ENCODE measurements at places on chromosomes 4 and X.

DNA sequence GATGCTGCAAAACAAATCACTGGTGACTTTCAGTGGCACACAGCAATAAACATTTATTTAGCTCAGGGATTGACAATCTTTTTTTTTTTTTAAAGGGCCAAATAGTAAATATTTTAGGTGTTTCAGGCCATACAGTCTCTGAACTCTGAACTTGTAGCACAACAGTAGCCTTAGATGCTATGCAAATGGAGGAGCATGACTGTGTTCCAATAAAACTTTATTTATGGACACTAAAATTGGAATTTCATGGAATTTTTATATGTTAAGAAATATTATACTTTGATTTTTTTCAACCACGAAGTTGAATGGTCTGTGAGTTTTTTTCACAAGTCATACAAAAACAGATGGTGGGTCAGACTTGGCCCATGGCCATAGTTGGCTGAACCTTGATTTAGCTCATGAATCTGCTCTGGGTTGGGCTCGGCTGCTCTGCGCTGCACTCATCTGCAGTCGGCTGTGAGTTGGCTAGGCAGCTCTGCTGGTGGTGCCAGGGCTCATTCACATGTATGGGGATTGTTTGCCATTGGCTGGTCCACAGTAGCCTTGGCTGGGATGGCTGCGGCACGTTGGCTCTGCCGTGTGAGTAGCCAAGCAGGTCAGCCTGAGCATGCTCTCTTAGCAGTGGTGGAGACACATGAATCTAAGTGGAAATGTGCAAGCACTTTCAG is 231.7 kb upstream of the PGRMC2 start:
- no peak for DNase-seq

DNA sequence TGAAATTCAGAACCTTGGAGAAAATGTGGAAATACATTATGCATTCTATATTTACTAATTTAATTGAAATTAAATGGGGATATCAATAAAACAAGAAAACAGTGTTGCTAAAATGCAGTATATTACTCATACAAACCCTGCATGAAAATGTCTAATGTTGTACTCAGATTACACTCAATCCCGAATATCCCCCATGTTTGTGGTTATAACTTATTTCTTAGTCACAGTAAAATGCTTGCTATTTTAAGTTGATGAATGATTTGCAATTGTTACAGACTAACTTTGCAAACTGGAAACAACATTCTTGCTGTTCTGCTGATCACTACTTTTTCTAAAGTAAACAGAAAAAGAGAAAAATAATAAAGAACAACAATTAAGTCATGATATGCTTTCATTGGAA is 33.1 kb upstream of the ANXA10 start:
- DNase-seq, result no peak

DNA sequence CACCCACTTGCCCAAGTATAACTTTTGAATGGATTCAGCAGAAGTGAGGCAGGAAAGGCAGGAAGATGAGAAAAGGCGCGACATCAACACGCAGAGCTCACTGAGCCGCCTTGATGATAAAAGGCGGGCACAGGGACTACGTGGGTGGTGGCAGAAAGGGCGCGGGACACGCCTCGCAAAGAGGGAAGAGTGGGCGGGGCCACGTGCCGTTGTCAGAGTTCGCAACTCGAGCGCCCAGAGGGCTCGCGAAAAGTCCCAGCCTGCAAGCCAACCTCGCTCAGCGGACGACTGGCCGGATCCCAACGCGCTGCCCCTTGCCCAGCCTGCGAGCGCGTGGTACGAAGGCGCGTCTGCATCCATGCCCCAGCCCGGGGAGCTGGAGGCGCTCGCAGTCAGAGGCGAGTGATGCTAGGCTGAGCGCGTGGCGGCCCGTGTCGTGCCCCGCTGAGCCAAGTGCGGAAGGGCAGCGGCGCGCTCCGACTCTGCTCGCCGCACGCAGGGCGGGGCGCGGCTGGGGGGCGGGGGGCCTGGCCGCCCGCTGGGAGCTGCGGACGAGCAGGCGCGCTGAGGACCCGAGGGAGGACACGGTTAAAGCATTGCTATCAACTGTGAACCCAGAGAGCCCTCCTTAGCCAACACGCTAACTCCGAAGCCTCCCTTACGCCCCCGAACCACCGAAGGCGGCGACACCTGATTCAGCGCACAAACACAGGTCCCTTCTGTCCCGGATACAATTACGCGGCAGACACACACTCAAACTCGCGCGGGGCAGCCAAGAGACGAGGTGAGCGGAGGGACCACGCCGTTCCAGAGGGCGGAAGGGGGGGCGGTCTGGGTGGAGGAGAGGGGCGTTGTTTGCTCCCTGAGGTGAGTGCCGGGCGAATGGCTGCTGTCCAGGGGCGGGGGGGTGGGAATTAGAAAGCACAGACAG is at the start of gene UGT8:
UGT8 (plus strand) TSS at position 617 of the 931 bp plus-strand sequence. CDS start 24,074 bp downstream, outside the sequence.
- peak; percentile 60 for DNase-seq

GRCh38 chrX:16119353-16120220 is 3.8 kb upstream of the GRPR start:
- DNase-seq, result no peak

- no peak for DNase-seq
These were observed 129.1 kb upstream of the SMAD1 start for GRCh38 chr4:145352438-145353145.

GRCh38 chrX:150903110-150903508 is 4.6 kb upstream of the CD99L2 start:
- DNase-seq, result no peak

GRCh38 chr4:95591278-95591677 is 42.5 kb upstream of the UNC5C start:
- no peak for DNase-seq

DNA sequence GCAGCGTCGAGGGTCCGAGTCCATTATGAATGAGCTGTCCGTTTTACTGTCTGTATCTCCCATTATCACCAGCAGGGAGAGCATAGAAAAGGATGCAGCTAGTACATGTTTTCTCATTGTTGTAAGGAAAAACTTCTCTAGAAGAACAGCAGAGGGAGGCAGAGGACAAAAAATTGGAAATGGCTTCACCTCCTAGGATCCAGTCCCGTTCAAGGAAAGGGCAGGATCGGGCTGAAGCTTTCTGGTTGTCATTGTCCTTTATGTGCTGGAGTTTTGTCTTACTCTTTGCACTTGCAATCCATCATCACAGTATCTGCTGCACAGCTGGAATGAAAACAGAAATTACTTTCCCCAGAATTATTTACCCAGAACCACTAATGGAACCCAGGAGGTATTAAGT is 14.7 kb downstream of the NDP start:
- DNase-seq, result peak; percentile 92

DNA sequence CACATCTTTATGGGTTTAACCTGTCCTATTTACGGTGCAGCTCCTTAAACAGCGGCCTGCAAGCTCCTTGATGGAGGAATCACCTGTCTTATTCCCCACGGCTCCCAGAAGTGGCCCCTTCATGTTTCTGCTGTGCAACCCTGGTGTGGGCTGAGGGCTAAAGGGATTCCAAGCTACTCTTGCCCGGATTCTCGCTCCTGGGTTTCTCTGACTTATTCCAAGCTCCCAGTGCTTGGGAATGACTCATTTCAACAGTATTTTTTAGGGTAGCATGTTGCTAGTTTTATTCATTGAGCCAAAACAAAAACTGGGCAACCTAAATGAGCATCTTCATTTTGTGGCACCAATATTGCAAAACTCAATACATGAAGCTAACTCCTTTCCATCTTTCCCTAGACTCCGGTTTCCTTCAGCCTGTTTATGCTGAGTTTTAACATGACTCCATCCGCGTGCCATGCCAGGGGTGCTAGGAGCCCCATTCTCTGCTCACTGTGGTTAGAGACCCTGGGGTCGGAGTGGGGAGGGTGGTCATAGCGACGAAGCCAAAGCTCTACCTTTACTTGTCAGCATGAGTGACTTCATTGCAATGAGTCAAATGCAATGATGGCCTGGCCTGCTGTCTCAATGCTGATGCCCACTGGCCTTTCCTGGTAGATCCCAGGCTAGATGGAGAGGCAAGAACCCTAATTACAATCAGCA is 349.7 kb downstream of the NR3C2 start:
- DNase-seq, result no peak

DNA sequence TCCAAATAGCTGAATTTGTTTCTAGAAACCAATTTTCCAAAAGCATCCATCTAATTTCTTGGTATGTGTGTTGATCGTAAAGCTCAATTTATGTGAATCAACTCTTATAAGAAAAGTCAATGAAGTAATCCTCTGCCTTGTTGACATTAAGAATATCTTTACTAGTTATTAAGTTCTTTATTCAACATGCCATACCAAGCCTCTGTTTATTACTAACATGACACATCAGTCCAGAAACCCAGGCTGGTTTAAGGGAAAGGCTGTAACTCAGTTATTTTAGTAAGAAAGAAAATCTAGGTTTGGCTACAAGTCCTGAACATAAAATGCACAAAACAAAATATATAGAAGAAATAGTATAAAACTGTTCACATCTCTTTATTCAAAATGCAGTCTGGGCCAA is 48.0 kb downstream of the KLHL34 start:
- DNase-seq, result no peak

GRCh38 chr4:44210750-44211149 is 237.9 kb downstream of the KCTD8 start:
- no peak for DNase-seq

DNA sequence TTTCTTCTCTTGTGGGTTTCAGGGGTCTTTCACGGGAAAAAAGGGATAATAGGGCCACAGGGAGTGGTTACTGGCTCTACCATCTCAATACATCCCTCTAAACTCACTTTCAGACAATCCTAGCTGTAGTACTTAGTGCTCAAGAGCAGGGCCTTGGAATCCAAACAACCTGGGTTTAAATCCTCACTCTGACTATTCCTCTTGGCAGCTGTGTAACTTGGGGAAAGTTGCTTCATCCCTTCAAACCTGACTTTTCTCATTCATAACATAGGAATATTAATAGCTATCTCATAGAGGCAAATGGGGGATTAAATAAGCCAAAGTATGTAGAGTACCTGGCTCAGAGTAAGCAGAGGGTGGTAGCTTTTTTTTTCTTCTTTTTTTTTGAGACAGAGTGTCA is 32.4 kb downstream of the CCNG2 start:
- DNase-seq, result no peak

- no peak for DNase-seq
These were observed 53.1 kb downstream of the RASL11B start for GRCh38 chr4:52915191-52915590.

GRCh38 chr4:1323280-1323634 is 23.8 kb upstream of the UVSSA start:
- no peak for DNase-seq

GRCh38 chr4:152368001-152368400 is 167.9 kb downstream of the FBXW7 start:
- DNase-seq, result no peak

DNA sequence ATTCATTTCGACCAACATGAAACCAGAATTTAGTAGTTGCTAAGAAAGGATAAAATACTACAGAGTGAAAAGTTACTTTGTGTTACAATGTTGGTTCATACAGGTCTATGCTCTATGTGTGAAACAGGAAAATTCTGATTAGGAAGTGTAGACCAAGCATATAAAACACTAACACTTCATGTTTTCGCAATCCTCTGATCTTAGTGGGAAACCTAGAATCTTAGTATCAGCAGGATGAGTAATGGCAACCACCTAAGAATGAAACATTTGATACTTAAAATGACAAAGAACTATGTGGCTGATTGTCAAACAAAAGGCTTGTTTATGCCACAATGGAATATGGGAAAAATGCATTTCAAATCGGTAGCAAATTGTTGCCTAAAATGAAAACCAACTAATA is 116.1 kb downstream of the AMMECR1 start:
- DNase-seq, result no peak

DNA sequence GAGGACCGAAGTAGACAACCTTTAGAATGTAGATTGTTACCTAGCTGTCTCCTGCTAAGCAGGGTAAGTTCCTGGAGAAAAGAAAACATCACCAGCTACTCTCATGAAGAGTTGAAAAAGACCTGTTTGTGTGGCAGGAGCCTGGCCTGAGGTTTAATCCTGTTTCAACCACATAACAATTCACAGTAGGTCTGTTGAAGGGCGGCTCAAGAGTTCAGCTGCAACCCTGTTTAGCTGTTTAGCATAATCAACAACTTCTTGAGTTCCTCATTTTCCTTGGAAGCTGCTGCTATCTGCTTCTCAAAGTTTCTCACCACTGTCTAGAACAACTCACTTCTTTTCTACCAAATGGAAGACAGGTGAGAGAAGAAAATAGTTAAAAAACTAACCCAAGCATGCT is 170.4 kb upstream of the TET2 start:
- DNase-seq, result no peak

- DNase-seq, result peak; percentile 5
These were observed 38.6 kb downstream of the PHOX2B start for GRCh38 chr4:41709844-41710481.

- DNase-seq, result no peak
These were observed 142.1 kb downstream of the CPEB2 start for GRCh38 chr4:15144249-15144966.

GRCh38 chrX:37380924-37381323 is 31.8 kb downstream of the PRRG1 start:
- no peak for DNase-seq

- DNase-seq, result peak; percentile 2
These were observed 111.7 kb downstream of the AMER1 start for GRCh38 chrX:64093761-64094160.

DNA sequence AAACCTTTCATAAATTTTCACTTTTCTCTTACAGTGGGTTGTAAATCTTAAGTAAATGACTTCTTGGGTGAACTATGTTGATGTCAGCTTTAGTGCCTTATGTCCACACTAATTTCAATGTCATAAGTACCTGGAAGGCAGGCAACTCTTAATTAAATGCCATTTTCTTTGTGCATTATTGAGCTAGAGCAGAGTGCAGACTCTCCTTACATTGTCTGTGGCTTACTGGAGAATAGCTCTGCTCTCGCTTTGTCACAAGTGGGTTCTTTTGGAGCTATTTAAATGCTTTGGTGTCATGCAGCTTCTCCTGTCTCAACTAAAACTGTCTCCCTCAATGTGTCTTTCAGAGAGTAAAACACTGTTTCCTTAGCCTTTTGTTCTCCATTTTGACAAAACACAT is 411.6 kb downstream of the STIM2 start:
- no peak for DNase-seq

- peak; percentile 31 for DNase-seq
These were observed at the start of gene DCHS2 for GRCh38 chr4:154491341-154492271. Gene DCHS2, minus strand, starts transcription at chr4:154491799. Its CDS starts 444 bp downstream, at chr4:154491355.

DNA sequence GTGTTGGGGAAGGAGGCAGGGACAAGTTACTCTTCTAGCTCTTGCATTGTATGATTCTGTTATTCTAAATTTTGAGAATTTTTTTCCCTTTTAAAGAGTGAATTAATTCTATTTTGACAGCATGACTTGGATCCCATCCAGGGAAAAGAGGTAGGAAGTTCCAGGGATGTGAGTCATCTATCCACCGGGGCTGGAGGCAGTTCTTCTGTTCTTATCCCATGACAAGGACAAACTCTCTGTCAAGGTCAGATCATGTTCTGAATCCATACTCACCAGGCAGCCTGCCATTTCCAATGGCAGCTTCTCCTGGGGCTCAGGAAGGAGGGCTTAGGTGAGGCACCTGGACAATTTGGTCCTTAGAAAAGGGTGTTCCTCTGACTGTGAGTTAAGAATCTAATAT is 132.0 kb upstream of the MED14 start:
- DNase-seq, result peak; percentile 40

Measured in A673 (cell line).